ENCODE measurements at places on chromosomes 3 and 15.

GRCh38 chr3:12588039-12589009 is 31.4 kb downstream of the MKRN2 start:
- no peak for DNase-seq

GRCh38 chr3:11711876-11712275 is 68.2 kb upstream of the VGLL4 start:
- DNase-seq: no peak

GRCh38 chr3:37945156-37945806 is 45.3 kb upstream of the VILL start:
- no peak for DNase-seq

- DNase-seq: no peak
Measured at GRCh38 chr3:32593903-32594525, 23.4 kb upstream of the DYNC1LI1 start.

DNA sequence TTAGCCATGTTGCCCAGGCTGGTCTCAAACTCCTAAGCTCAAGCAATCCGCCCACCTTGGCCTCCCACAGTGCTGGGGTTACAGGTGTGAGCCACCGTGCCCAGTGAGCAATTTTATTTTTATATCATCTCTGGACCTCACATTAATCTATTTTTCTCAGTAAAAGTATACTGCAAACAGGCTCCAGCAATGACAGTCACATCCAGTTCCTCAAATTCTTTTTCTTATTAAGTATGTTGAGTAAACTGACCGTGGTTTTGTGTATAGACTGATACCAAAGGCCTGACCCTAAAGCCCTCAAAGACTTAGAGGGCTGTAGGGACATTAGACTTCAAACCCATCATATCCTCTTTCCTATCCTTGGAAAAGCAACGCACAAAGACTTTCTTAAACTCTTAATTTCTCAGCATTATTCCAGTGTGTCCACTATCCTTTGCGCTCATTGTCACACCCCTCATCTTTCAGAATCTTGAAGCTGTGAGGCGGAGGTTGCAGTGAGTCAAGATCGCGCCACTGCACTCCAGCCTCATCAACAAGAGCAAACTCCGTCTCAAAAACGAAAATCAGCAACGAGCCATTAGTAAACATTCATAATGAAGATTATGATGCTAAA is 2.0 kb downstream of the NGLY1 start:
- no peak for DNase-seq

GRCh38 chr3:12541625-12542024 is 3.7 kb downstream of the MKRN2OS start:
- DNase-seq: no peak

- DNase-seq: no peak
Measured at GRCh38 chr3:55449527-55449926, 37.6 kb downstream of the WNT5A start.

- DNase-seq: no peak
Measured at GRCh38 chr15:52254391-52254790, 41.2 kb downstream of the MYO5C start.

- no peak for DNase-seq
Measured at GRCh38 chr15:35078221-35078915, 6.7 kb downstream of the NANOGP8 start.

- DNase-seq: no peak
Measured at GRCh38 chr3:59759298-59760031, 709.6 kb upstream of the CFAP20DC start.

DNA sequence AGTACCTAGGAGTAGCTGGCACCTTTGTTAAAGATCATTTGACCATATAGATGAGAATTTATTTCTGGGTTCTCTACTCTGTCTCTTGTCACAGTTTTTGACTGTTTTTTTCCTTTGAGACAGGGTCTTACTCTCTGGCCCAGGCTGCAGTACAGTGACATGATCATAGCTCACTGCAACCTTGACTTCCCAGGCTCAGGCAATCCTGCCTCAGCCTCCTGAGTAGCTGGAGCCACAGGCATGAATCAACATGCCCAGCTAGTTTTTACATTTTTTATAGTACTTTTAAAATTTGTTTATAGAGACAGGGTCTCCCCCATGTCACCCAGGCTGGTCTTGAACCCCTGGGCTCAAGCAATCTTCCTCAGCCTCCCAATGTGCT is 45.0 kb downstream of the BCL2L10 start:
- no peak for DNase-seq

GRCh38 chr3:26712211-26713026 is 89.8 kb downstream of the LRRC3B start:
- no peak for DNase-seq

- DNase-seq: no peak
Measured at GRCh38 chr15:25787381-25787780, 75.7 kb downstream of the ATP10A start.

GRCh38 chr15:76168237-76168984 is 108.6 kb downstream of the TMEM266 start:
- no peak for DNase-seq

DNA sequence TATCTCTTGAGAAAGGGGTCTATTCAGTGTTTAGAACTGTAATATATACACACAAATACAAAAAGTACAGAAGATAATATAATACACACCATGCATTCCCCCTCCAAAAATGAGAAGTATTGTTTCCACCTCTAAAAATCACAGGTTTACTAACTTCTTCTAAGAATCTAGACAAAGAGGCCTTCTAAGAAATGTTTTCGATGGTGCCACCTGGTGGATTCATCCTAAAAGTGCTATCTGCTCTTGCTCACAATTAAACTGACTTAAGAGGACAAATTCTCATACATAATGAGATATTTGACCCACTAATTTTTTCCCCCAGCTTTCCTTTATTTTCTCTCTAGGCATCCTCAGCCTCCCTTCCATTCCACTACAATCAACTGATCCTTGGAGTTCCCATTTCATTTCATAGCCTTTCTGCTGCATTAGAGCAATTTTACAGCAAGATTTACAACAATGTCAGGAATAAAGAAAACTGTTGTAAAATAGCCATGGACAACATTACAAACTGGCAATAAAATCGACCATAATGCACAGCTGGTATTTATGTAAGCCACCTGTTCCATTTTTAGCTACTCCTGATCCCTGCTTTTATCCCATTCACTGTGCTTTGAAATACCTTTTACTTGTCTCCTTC is 124.6 kb downstream of the ARRDC4 start:
- DNase-seq: no peak

DNA sequence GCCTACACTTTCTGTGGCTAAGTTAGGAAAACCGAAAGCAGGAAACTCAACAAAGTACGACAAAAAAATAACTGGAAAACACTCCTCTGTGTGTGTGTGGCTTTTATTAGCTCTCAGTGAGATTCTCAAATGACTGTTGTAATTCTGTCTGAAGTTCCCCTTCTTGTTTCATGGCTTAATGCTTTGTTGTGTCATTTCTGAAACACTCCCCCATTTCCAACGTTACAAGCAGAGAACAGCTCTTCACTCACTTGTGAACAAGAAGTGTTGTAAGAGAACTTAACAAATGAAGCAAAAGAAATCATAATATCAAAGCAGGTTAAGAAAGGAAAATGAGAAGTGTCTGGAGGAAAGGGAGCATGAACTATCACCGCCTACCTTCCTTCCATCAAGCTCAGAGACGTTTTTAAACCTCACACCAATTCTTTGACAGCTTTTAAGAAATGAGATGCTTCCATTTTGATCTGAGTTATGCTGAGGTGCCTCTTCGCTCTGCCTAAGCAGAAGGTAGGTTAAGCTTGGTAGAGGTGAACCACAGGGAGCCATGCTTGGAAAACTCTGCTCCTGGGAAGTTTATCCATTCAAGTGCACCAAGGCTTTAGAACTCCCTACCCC is 12.4 kb upstream of the SEC62 start:
- no peak for DNase-seq

DNA sequence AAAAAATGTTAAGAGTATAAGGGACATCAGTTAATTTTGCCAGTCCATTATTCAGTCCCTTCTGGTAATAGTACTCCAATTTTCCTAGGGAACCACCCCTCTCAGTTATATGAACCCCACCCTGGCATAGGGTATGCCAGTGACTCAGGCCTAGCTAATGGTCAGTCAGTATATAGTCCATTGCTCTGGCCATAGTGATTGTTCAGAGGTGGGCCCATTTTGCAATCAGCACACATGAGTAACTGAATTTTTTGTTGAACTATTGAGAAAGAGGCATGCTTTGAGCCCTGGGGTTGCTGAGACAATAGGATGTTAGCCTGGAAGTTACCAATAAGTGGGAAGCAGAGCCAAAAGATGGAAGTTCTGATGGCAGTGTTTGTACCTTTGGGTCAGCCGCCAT is 4.1 kb downstream of the LRCH3 start:
- DNase-seq: no peak

- no peak for DNase-seq
Measured at GRCh38 chr3:114436182-114436581, 142.4 kb downstream of the TIGIT start.

GRCh38 chr15:71278989-71279756 is 163.9 kb downstream of the THSD4 start:
- no peak for DNase-seq

GRCh38 chr15:90419206-90419605 is 31.2 kb downstream of the IQGAP1 start:
- DNase-seq: no peak

GRCh38 chr3:177236704-177237103 is 39.4 kb upstream of the TBL1XR1 start:
- no peak for DNase-seq

GRCh38 chr3:107205358-107205757 is 171.9 kb upstream of the CCDC54 start:
- no peak for DNase-seq

DNA sequence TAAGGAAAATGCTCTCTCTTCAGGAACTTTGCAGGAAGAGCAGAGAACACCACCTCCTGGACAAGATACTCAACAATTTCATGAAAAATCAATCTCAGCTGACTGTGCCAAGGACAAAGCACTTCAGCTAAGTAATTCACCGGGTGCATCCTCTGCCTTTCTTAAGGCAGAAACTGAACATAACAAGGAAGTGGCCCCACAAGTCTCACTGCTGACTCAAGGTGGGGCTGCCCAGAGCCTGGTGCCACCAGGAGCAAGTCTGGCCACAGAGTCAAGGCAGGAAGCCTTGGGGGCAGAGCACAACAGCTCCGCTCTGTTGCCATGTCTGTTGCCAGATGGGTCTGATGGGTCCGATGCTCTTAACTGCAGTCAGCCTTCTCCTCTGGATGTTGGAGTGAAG is 200.5 kb downstream of the AKAP13 start:
- peak; percentile 35 for DNase-seq

DNA sequence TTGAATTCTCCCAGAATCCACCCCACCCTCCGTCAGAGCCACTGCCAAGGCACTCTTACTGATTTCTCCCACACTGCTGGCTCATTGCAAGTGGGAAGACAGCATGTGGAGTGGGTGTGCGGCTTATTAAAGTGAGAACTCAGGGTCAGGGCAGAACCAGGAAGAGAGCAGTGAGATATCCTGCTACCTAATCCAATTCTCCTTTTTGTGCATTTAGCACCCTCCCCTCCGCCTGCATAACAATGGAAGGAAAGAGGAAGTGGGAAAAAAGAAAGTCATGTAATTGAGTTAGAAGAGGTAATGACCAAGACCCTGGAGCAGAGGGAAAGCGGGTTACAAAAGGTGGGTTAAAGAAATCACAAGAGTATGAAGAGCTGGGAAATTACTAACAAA is 27.8 kb upstream of the PIK3CB start:
- DNase-seq: no peak

DNA sequence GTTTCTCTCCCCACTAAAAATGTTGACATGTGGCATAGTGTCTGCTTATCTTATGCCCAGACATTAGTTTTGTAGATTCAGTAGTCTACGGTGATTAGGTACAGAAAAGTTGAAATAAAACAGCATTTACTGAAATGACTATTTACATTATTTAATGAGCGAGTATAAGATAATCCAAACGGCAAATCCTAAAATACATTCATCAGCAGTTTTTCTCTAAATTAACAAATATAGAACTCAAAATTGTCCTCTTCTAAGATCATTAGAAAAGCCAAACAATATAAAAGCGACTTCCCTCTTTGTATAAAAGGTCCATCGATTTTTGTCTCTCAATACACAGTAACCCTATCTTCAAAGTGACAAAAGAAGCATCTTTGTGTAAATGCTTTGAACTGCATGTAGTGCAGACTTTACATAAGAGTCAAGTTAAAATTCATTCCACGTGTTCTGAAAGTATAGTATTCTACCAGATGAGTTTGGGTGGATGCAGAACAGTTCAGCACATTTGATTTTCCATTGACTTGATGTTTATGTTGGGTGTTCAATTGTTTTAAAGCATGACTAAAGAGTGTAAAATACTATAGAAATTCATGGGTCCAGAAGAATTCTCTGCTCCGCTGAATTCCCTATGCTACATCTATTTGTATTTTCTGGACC is 480.8 kb upstream of the DPH6 start:
- no peak for DNase-seq

DNA sequence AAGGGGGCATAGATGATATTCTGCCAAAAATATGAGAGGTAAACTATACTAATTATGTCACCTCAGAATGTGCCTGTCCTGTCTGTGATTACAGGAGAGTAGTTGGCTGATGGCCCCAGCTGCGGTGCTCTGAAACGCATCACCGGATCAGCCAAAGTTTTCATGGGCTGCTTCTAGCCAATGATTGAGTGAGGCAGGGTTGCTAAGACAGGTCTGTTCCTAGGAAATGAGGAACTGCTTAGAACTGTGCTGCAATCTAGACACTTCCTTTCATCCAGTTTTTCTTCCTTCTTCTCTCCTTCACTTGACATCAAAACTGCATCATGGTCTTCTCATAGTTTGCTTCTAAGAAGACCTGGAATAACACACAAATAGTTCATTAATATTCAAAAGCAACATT is 124.0 kb downstream of the KCNH8 start:
- DNase-seq: no peak

DNA sequence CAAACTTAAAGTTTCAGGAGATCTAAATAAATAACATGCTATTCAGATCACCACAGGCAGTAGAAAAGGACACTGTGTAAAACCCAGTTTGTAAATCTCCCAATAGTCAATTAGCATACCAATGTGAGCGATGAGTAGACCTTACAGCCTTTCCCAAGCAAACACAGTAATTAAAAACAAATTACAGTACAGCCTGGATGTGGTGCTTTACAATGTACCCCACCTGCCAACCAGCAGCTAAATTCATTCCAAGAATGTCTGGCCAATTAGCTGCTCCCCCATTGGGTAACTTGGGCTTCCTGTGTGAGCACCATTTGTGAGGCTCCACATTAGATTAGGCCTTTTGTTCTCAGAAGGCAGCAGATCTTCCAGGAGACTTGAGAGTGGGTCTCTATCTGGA is 635.0 kb downstream of the TBL1XR1 start:
- DNase-seq: no peak
